ENCODE measurements at places on chromosomes 11 and 22. TPM values are rescaled to one million over a fixed set of nuclear protein-coding genes. Genes with fewer than 3 reads are reported as not detected.

Gene HOATZ
- total RNA-seq = not detected

DNA sequence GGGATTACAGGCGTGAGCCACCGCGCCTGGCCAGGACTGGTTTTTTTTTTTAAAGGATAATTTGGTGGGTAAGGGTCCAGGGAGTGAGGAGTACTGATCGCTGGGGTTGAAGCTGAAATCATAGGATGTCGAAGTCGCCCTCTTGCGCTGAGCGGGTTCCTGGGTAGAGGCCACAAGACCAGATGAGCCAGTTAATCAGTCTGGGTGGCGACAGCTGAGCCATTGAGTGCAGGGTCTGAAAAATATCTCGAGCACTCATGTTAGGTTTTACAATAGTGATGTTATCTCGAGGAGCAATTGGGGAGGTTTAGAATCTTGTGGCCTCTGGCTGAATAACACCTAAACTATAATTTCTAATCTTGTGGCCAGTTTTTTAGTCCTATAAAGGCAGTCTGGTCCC, 7.8 kb downstream of the APOL5 start:
- H3K27me3 ChIP-seq = peaks cover 2% of the 10 kb centered on the region
- no peak for DNase-seq
- no peak overlapping the region for H3K27ac ChIP-seq
- H3K4me1 ChIP-seq = peaks cover 10% of the 10 kb centered on the region

Gene OR52N5
- total RNA-seq = not detected

Gene OR4X1
- not detected for total RNA-seq

GRCh38 chr22:32144496-32145274, 14.4 kb downstream of the C22orf42 start:
- DNase-seq = no peak
- no peak overlapping the region for H3K27ac ChIP-seq
- H3K27me3 ChIP-seq = no peaks in the 10 kb centered on the region
- no peaks in the 10 kb centered on the region for H3K4me1 ChIP-seq
- H3K4me3 ChIP-seq = no peak overlapping the region

DNA sequence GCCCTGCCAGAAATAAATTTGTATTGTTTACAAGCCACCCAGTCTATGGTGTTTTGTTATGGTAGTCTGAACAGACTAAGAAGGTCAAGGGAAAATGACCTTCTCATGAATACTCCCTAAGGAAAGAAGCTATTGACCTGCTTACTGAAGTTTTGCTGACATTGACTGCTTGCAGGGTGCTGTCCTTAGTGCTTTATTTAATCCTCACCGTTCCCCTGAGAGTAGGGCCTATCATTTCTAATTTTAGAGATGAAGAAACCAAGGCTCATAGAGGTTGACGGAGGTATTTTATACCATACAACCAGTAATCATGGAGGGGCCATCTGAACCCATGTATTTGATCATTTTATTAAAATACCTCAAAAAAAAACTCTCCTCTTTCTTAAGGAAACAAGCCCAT, 66.7 kb upstream of the INCENP start:
- H3K27me3 ChIP-seq = peaks cover 3% of the 10 kb centered on the region
- no peak overlapping the region for H3K4me3 ChIP-seq
- no peak for DNase-seq
- H3K27ac ChIP-seq = no peak overlapping the region

- H3K36me3 ChIP-seq = no peaks in the 10 kb centered on the region
- H3K27ac ChIP-seq = no peak overlapping the region
- no peaks in the 10 kb centered on the region for H3K27me3 ChIP-seq
- DNase-seq = no peak
Measured at GRCh38 chr11:100910808-100911207, 218.8 kb downstream of the PGR start.

Gene BBOX1
- under 0.01 TPM for total RNA-seq

GRCh38 chr11:81967242-81967641, 766.4 kb downstream of the FAM181B start:
- no peaks in the 10 kb centered on the region for H3K36me3 ChIP-seq
- H3K4me1 ChIP-seq = no peaks in the 10 kb centered on the region

GRCh38 chr11:43833657-43834073, 47.0 kb upstream of the ALKBH3 start:
- no peaks in the 10 kb centered on the region for H3K27me3 ChIP-seq
- peaks cover 13% of the 10 kb centered on the region for H3K36me3 ChIP-seq
- H3K27ac ChIP-seq = no peak overlapping the region
- peaks cover 18% of the 10 kb centered on the region for H3K4me1 ChIP-seq

Gene PATE4
- not detected for total RNA-seq

- H3K4me1 ChIP-seq = no peaks in the 10 kb centered on the region
- H3K4me3 ChIP-seq = no peak overlapping the region
- no peaks in the 10 kb centered on the region for H3K27me3 ChIP-seq
- DNase-seq = no peak
Measured at GRCh38 chr22:42801252-42802080, 55.6 kb downstream of the ARFGAP3 start.
